WTC11 (cell line): ENCODE measurements at places on chromosomes 3 and 15. TPM values are rescaled to one million over a fixed set of nuclear protein-coding genes. Genes with fewer than 3 reads are reported as not detected.
A peak's percentile ranks its signal among the peaks of the same experiment; 100 is the strongest.

GRCh38 chr15:59299929-59300617 lies 72.6 kb downstream of the MYO1E start:
- H3K27ac ChIP-seq, result 0 out of 2 replicates have a peak overlapping the region, but pooled peaks have one; percentile 29
- H3K27me3 ChIP-seq, result no peaks in the 10 kb centered on the region
- H3K36me3 ChIP-seq, result no peaks in the 10 kb centered on the region
- H3K4me3 ChIP-seq, result no peak overlapping the region

GRCh38 chr15:92324101-92324963 lies 69.3 kb upstream of the ST8SIA2 start:
- 0 out of 2 replicates have a peak, but pooled peaks cover 6% of the 10 kb centered on the region for H3K4me1 ChIP-seq
- H3K4me3 ChIP-seq, result no peak overlapping the region
- H3K36me3 ChIP-seq, result no peaks in the 10 kb centered on the region
- no peak for DNase-seq
- no peak overlapping the region for H3K27ac ChIP-seq
- no peaks in the 10 kb centered on the region for H3K27me3 ChIP-seq

DNA sequence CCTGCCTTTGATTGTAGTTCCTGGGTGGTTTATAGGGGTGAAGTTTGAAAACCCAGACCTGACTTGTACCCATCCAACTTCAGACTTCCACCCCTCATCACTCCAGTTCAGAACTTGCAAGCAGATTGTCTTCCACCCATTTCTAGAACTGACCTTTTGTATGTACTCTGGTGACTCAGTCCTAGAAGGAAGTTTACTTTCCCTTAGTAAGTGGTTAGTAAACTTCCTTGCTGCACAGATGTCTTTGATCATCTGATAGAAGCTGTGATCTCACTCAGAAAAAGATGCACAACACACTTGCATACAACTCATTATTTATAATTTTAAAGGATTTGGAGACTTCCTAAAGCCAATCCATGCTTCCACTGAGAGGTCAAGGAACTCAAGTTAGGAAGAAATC lies 368.0 kb downstream of the MFSD1 start:
- H3K4me1 ChIP-seq, result no peaks in the 10 kb centered on the region
- no peaks in the 10 kb centered on the region for H3K36me3 ChIP-seq
- no peak overlapping the region for H3K27ac ChIP-seq
- no peaks in the 10 kb centered on the region for H3K27me3 ChIP-seq
- DNase-seq, result no peak

Gene SOX14
- total RNA-seq, result 0.34 to 0.78 TPM (median 0.70 TPM) in 3 replicates

GRCh38 chr3:171457607-171458061 lies 2.6 kb downstream of the TNIK start:
- no peak for DNase-seq
- peaks cover 21% of the 10 kb centered on the region for H3K4me1 ChIP-seq
- H3K27ac ChIP-seq, result peak overlapping the region; percentile 92
- peak overlapping the region; percentile 95 for H3K4me3 ChIP-seq
- H3K27me3 ChIP-seq, result no peaks in the 10 kb centered on the region
- no peaks in the 10 kb centered on the region for H3K36me3 ChIP-seq

DNA sequence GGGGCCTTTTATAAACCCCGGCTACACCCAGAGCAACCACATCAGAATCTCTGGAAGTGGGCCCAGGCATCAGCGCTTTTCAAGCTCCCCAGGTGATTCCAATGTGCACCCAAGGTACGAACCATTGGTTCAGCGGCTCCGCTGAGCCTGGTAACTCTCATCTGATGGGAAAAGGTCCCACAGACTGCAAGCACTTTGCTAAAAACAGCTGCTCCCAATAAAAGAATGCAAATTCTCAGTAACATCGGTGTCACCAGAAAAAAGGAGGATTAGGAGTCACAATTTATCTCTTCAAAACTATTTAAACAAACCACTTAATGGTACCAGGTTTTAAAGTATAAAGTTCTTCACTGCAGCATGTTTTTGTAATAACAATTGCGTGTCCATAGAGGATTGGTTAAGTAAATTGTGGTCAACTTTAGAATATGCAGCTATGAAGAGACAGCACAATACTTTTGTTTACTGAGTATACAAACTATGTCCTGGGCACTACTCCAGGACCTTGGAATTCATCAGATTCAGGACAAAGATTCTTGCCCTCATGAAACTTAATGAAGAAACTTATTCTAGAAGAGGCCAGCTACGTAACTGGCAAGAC lies 660.7 kb upstream of the ADAMTS9 start:
- H3K4me3 ChIP-seq, result no peak overlapping the region
- H3K4me1 ChIP-seq, result peaks cover 50% of the 10 kb centered on the region
- H3K27ac ChIP-seq, result peak overlapping the region; percentile 35; the same call in 1 of the 2 replicates
- DNase-seq, result no peak
- no peaks in the 10 kb centered on the region for H3K36me3 ChIP-seq

DNA sequence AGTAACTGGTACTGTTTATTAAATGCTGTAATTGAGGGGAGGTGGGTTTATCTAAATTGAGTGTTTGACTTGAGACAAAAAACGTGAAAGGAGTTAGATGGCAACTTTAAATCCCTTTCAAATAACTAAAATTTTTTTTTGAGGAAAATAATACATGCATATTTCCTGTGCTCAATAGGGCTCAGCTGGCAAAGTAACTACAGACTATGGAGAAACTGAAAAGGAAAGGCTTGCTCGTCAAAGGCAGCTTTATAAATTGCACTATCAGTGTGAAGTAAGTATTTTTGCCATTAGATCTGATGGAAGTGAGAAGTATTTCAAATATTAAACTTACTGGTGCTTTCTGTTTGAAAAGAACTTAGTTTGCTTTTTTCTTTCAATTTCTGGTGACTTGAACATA lies 72.2 kb downstream of the DZIP3 start:
- H3K27me3 ChIP-seq, result peaks cover 2% of the 10 kb centered on the region; the same call in 1 of the 2 replicates
- H3K36me3 ChIP-seq, result peaks cover 16% of the 10 kb centered on the region
- no peak overlapping the region for H3K4me3 ChIP-seq
- peaks cover 14% of the 10 kb centered on the region for H3K4me1 ChIP-seq
- H3K27ac ChIP-seq, result no peak overlapping the region

Gene PRKAR2A
- total RNA-seq, result 45.1 to 57.2 TPM (median 47.2 TPM) in 3 replicates

Gene EXD1
- total RNA-seq, result 0.26 to 0.44 TPM (median 0.37 TPM) in 3 replicates

GRCh38 chr15:101295607-101296161 lies 636 bp upstream of the SNRPA1 start:
- H3K4me1 ChIP-seq, result peaks cover 17% of the 10 kb centered on the region
- DNase-seq, result no peak
- peak overlapping the region; percentile 96 for H3K4me3 ChIP-seq
- H3K27me3 ChIP-seq, result no peaks in the 10 kb centered on the region; the same call in 1 of the 2 replicates

Gene DAZL
- total RNA-seq, result 3.3 to 4.3 TPM (median 3.9 TPM) in 3 replicates

DNA sequence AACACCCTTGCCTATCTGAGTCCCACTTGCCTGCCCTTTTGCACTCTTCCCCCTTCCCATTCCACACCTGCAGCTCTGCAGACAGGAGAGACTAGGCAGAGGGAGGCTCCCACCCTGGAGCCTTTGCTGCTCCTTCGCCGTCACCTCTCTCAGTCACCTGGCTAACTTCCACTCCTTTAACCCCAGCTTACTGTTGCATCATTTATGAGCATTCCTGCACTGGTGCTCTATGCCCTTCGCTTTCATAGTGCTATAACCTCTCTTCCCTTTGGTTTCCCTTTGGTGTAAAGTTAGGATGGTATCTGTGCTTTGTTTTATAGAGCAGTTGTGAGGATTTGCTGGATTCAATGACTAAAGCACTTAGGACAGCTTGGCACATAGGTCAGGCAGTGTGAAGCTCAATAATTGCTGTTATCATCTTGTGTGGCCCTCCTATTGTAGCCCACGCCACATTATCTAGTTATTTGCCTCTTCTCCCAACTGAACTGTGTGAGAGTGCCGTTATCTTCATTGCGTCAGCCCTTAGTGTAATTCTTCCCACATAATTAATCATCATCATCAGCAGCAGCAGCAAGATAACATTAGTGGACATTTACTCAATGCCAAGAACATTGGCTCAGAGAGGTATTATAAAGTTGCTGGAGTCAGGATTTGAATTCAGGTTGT lies 253.9 kb downstream of the CACNA2D3 start:
- no peaks in the 10 kb centered on the region for H3K4me1 ChIP-seq
- H3K27me3 ChIP-seq, result no peaks in the 10 kb centered on the region
- no peak overlapping the region for H3K4me3 ChIP-seq
- no peak for DNase-seq
- no peaks in the 10 kb centered on the region for H3K36me3 ChIP-seq

DNA sequence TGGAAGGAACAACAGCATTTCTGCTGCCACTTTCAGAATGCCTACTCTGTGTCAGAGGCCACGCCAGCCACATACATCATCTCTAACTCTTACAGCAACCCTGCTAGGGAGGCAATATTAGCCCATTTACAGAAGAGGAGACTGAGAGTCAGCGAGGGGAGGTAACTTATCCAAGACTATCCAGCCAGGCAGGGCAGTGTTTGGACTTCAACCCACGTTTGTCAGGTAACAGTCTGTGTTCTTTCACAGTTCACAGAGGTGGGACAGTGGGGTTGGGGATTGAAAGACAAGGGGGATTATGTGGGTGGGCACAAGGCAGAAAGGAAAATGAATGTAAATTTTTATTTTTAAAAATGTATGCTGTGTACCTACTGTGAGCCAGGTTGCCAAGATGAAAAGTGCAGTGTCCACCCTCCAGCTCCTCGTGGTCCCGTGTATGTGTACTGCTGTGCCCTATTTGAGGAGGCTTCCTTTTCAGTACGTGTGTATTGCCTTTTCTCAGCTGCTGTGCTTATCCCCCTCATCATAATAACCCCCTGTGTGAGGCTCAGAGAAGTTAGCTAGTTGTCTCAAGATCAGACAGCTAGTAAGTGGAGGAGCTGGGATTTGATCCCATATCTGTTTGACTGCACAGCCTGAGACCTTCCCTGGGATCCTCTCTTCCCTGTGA lies 16.5 kb upstream of the ATP2B2 start:
- H3K4me1 ChIP-seq, result peaks cover 2% of the 10 kb centered on the region; the same call in 1 of the 2 replicates
- no peaks in the 10 kb centered on the region for H3K36me3 ChIP-seq
- H3K27ac ChIP-seq, result no peak overlapping the region
- no peak overlapping the region for H3K4me3 ChIP-seq
- H3K27me3 ChIP-seq, result no peaks in the 10 kb centered on the region

Gene ROPN1
- not detected in 3 replicates for total RNA-seq

DNA sequence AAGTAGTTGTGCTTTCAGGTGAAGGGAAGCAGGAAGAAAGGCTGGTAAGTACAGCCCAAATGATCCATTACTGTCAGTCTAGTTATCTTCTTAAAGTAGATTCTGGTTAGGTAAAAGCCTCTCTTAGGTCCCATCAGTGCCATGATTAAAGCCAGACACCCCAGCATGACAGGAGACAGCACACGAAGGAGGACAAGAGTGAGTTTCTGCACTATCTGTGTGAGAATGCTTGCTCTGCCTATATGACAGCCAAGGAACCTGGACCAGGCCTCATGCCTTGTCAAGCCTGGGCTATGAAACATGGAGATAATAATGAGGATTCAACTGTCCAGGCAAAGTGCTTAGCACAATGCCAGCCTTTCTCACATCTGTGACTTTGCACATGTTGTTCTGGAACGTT lies 13.5 kb upstream of the FILIP1L start:
- H3K4me3 ChIP-seq, result no peak overlapping the region
- no peak overlapping the region for H3K27ac ChIP-seq
- H3K36me3 ChIP-seq, result no peaks in the 10 kb centered on the region
- no peaks in the 10 kb centered on the region for H3K27me3 ChIP-seq

DNA sequence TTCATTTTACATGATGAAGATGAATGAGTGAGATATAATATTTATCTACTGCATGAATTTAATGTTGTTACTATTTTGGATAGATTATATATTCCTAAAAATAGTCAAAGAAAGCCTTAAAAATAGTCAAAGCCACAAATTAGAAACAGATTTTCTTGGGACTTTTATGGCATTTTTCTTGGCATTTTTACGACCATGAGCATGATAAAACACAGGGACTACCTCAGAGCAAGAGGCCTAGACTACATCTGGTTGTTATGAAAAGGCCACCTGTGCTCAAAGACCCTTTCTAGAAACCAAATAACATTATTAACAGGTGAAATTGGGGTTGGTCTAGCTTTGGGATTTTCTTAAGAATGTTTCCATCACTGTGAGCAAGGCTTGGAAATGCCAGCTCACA lies 281.0 kb downstream of the OXSM start:
- no peak overlapping the region for H3K27ac ChIP-seq
- no peaks in the 10 kb centered on the region for H3K36me3 ChIP-seq
- DNase-seq, result no peak
- no peak overlapping the region for H3K4me3 ChIP-seq
- no peaks in the 10 kb centered on the region for H3K27me3 ChIP-seq

GRCh38 chr3:50303013-50303815 lies at the start of gene HYAL1:
HYAL1 (minus strand) TSS chr3:50303574; CDS start chr3:50302956, 618 bp downstream.
- peaks cover 22% of the 10 kb centered on the region for H3K4me1 ChIP-seq
- peaks cover 10% of the 10 kb centered on the region; the same call in 1 of the 2 replicates for H3K36me3 ChIP-seq
- DNase-seq, result peak; percentile 91
- peaks cover 5% of the 10 kb centered on the region; the same call in 1 of the 2 replicates for H3K27me3 ChIP-seq
- peak within 1 kb of the TSS; percentile 87 for H3K27ac ChIP-seq
- peak within 1 kb of the TSS; percentile 20; the same call in 1 of the 2 replicates for H3K4me3 ChIP-seq

DNA sequence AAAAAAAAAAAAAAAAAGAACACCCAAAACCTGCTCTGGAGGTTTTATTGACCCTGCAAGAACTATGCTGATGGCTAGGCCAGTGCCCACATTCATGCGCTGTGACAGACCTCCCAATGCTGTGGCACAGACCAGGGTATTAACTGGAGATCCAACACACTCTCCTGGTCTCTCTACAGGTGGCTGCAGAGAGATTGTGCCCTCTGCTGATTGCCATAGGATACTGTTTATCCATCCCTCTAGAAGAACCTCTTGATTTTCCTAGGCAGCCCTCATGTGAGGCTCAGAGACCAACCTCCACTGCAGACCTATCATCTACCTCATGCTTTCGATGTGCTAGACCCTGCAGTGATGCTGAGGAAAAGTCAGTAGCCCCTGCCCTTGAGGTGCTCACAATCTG lies 125.5 kb upstream of the TRIM42 start:
- no peak for DNase-seq
- H3K27me3 ChIP-seq, result no peaks in the 10 kb centered on the region
- no peak overlapping the region for H3K27ac ChIP-seq
- H3K36me3 ChIP-seq, result no peaks in the 10 kb centered on the region

Gene RARB
- 0.14 TPM in 1 of 3 replicates, not detected in the others for total RNA-seq

Gene DUOX1
- total RNA-seq, result 1.3 to 2.1 TPM (median 1.3 TPM) in 3 replicates
